DMS53 (cell line): ENCODE measurements at places on chromosomes 12 and 14.

- no peak for DNase-seq
These were observed 40.0 kb downstream of the PACS2 start for GRCh38 chr14:105354541-105354940.

DNA sequence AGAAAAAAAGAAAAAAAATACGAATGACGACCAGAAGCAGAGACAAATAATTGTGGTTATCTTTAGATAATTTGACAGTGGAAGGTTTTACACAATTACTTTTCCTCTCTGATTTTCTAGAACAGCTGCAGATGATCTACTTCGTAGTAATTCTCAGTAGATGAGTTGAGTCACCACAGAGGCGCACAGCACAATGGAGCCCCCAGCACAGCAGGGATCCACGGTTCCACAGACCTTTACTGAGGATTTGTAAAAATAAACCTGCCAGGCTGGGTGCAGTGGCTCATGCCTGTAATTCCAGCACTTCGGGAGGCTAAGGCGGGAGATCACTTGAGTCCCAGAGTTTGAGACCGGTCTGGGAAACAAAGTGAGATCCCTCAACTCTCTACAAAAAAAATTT lies 29.3 kb downstream of the AMN start:
- DNase-seq = no peak

GRCh38 chr14:58713677-58714076 lies 75.9 kb downstream of the DACT1 start:
- DNase-seq = no peak

DNA sequence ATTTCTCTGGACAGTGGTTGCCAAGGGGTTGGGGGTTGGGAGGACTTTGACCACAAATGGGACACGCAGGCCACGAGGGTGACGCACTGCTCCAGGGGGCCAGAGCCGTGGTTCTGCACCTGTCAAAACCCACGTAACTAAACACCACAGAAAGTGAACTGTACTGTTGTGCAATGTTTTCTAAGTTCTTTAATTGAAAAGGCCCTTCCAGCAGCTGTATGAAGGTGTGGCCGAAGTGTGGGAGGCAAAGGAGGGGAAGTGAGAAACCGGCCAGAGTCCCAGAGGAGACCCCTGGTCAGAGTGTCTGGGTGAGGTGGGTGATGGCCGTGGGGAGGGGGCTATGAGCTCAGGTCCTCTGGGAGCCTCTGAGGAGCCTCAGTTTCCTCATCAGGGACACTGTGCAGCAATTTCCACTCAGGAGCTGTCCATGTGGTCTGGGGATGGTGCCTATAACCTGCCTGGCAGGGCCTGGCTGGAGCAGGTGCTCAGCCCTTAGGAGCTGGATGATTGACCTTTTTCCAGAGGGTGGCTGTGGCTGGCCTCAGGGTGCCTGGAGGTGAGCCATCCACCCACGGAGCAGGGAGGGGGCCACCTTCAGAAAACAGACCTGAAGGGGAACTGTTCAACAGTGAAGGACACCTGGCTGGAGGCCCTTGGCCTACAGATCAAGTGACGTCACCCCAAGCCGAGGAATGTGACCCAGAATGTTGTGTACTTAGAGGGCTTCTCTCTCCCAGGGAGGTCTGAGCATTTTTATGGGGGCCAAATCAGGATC lies 9.8 kb upstream of the BDKRB2 start:
- no peak for DNase-seq

- no peak for DNase-seq
These were observed 13.7 kb downstream of the SLC25A47 start for GRCh38 chr14:100336618-100337530.

DNA sequence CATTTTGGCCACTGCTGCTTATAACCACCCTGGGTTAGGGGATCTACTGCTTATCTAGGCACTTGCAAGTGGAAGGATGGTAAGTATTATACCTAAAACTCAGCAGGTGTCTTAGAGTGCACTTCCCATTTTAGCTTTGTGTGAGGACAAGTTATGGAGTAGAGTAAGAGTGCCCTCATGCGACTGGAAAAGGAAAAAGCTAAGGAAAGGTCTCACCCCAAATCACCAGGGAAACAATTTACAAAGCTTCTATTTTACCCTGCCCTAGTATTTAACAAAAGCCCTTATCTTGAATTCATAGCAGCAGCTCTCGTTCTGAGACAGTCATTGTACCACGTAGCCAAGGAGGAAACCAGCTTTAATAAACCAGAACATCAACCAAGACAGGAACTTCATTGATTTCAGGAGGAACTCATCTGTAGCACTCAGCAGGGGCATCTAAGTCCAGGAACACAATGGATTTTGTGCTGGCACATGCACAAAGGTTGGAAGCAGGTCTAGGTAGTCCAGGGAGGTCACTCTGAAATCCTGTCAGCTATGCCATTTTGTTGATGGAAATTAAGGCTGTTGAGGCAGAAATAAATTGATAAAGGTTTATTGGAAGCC lies 2.9 kb downstream of the RDH12 start:
- peak; percentile 72 for DNase-seq

DNA sequence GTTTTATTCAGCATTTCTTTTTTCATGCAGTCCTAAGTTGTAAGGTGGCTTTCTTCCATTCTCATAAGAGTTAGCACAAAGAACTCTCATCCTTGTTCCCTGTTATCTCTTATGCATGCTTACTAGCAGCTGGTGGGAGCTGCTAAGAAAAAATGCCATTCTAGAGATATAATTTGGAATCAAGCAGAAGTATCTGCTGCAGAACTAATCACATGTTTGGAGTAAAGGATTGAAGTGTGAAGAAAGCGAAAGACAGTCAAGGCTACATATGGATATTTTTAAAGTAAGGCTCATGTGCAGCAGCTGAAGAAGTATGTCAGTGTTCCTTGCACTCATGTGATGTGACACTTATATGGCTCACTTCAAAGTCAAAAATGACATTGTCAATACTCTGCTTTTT lies 116.2 kb upstream of the PCED1B start:
- DNase-seq = no peak

DNA sequence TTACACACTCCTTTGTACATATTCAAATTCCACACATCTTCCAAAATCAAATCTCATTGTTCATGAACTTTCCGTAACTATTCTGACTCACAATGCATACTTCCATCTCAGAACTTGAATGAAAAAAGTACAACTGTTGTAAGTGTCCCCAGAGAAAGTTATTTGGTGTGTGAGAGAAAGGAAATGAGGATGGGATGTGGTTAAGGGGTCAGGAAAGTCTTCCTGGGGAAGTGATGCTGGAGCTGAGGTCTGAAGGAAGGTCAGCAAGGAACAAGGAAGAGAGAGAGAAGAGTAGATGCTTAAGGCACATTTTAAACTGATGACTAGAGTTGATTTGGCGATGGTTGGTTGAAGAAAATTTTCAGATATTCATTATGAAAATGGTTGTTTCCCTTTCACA lies 340.0 kb upstream of the STXBP6 start:
- DNase-seq = no peak

DNA sequence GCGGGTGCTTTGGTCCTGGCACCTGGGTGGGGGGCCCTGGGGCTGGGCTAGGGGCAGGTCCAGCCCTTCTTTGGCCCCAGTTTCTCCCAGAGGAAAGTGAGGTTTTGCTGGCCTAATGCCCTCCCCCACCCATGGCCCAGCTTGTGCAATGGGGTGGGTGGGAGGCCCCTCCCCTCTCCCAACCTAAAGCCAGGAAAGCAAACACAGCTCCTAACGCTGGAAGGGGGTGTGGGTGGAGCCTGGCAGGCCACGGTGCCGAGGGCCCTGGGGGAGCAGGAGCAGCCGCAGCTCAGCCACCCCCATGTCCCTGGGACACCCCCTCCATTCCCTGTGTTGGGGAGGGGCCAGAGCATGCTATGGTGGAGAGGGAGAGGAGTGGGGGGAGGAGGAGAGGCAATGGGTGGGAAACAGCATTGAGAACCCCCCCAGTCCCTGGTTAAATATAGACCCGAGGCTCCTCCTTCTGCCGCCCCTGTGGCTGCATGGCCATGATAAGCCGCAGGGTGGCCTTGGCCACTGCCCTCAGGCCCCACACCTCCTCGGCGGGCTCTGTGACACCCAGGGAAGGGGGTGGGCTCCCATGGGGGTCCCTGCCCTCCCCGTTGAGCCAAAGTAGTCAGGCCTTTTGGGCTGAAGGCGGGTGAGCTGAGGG lies 4.7 kb downstream of the EXOC3L4 start:
- no peak for DNase-seq

GRCh38 chr12:5220835-5221234 lies 177.2 kb downstream of the KCNA5 start:
- DNase-seq = no peak

- DNase-seq = no peak
These were observed 27.6 kb downstream of the SBNO1 start for GRCh38 chr12:123337070-123337469.
